ENCODE measurements at places on chromosomes 4 and X.

DNA sequence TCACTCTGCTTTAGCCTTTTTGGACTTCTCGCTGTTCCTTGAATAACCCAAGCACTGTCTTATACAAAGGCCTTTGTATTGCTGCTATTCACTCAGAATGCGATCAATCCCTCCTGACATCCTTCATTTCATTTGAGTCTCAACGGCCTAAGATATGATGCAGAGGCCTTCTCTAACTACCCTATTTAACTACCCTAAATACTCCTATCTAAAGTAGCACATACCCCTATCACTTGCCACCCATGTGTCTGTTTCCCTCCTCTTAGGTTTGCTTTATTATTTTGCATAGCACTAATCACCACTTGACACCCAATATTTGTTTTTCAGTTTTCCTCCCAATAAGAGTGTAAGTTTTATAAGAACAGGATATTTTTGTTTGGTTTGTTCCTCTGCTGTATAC, 42.3 kb upstream of the ACSL4 start:
- no peak for DNase-seq

- DNase-seq: peak; percentile 14
Measured at GRCh38 chr4:118352843-118353533, at the start of gene PRSS12. Gene PRSS12, minus strand, starts transcription at chr4:118353003. Its CDS starts 283 bp downstream, at chr4:118352720.

DNA sequence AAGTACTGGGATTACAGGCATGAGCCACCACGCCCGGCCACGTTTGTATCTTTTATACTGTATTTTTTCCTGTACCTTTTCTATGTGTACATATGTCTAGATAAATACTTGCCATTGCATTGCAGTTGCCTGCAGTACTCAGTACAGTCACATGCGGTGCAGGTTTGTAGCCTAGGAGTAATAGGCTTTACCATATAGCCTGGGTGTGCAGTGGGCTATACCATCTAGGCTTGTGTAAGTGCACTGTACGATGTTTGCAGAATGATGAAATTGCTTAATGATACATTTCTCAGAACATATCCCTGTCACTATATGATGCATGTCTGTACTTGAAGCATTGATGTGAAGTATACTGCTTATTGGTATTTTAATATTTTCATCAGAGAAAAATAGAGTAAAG, 115.4 kb upstream of the PUDP start:
- DNase-seq: no peak

DNA sequence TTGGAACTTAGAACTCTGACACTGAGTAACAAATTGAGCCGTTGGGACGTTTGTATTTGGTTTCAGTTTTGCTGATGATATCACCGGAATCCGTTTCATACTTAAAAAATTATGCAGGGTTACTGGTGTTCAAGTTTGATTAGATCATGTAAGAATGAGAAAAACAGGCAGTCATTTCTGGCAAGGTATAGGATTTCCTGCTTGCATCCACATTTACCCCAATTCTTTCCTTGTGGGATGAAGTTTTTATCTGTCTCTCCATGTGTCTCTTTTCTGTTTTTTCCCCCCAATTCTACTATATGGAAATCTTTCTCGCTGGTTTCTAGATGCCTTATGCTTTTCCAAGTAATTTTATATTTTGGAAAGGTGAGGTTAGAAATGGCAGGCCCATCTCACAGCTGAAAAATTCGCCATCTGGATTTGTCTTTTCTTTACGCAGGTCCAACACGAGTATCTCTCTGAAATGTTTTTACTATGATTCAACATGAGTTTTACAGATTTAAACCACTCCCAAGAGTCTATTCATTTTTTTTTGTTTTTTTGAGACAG, 197.9 kb downstream of the SHOX start:
- DNase-seq: no peak

DNA sequence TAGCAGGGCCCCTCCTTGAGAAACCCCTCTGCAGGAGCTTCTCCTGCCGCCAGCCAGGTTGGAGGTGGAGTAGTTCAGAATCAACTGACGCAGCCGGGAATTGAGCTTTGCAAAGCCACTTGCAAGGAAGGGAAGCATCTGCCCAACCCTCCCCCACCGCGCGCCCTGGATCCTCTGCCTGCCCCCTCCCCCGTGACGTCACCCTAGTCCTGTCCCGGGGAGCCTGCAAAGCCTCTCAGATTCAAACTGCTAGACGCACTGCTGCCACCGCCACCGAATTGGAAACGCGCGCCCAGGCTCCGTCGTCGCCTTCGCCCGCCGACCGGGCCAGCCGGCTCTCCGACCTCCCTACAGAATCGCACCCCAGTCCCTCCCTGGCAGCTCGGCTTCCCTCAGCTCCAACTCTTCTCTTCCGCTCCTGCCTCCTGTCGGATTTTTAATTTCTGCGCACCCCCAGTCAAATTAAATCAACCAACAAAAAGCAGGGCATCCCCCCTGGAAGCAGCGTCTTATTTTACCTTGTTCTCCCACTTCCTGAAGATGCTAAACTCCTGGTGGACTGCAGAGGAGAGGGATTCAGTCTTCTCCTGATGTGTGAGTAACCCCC, 3.8 kb downstream of the SLITRK2 start:
- no peak for DNase-seq

GRCh38 chr4:99857307-99857706, 36.9 kb downstream of the LAMTOR3 start:
- DNase-seq: no peak

- DNase-seq: no peak
Measured at GRCh38 chrX:68671221-68671620, 23.8 kb downstream of the STARD8 start.

- DNase-seq: no peak
Measured at GRCh38 chr4:21768349-21769310, 179.9 kb downstream of the KCNIP4 start.

GRCh38 chrX:34631479-34632220, 25.4 kb downstream of the TMEM47 start:
- DNase-seq: no peak

DNA sequence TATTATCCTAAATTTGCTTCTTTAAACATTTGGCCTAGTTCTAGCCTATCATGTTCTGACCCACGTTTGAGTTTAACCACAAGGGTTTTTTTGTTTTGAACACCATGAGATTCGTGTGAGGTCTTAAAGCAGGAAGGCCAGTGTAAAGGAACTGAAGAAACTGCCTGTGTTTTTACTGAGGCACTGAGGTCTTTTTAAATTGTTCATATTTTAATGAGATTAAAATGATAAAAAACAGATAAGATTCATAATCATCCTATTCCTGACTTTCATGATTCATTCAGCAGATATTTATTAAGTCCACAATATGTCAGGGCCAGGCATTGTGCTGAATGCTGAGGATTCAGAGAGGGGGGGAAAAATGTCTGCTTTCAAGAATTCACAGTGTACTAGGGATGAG, 3.2 kb downstream of the RPS6KA3 start:
- DNase-seq: no peak

DNA sequence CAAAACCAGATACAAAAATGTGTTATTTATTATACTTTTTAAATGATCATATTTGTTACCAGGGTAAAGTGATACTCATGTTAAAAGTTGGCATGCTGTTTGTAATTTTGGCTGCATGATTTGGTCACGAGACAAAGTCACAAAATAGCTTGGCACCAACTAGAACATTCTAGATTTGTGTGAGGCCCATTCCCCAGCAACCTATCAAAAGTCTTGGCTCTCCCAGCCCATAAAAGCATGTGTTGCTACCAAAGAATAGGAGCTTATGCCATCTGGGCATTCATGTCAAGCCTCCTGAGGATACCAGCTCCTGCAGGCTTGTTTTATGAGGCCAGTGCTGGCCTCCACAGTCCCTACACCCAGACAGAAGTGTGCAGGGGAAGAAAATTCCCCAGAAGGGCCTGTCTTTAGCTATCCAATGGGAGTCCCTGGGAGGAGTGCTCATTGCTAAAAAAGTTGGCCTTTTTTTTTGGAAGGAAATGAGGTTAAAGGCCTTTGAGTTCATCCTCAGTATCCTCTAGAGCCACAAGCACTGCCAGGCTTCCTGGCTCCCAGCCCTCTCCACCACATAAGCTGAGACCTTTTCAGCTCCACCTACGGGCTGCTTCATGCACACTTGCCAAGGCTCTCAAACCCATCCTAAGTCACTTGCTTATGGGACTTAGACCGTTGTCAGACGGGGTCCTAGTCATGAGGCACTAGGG, 211.9 kb upstream of the EOLA2 start:
- no peak for DNase-seq

DNA sequence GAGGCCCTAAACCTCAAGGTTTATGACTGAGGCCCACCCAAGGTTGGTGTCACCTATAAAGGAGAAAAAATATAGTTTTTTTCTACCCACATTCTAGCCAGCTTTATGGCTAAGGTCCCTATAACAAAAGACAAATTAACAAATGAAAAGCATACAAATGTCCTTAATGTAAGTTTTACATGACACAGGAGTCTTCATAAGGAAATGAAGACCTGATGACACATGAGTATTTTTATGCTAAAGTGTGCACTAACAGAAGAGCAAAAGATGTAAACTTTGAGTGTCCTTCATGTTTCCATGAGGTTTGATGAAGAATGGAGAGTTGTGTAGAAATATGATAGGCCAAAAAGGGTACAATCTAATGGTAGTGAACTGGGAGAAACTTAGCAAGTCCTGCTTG, 114.7 kb upstream of the INTU start:
- no peak for DNase-seq

DNA sequence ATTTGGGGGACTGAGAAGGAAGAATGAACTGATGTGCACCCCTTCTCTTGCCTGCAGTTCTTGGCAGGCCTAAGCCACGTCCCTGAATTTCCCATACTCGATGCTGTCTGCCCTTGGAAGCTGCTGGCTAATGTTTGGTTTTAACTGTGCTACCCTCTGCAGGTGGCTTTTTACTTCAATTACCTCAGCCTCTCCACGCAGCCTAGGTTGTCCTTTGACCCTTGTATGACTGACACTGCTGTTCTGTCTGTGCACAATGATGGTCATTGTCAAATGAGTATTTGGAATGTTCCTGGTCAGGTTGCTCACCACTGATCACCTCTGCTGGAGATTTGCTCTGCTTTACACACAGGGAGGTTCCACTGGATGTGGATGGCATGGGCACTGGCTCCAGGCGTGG, 137.1 kb downstream of the ZNF518B start:
- no peak for DNase-seq

GRCh38 chr4:177308847-177309521, 690 bp upstream of the NEIL3 start:
- no peak for DNase-seq

DNA sequence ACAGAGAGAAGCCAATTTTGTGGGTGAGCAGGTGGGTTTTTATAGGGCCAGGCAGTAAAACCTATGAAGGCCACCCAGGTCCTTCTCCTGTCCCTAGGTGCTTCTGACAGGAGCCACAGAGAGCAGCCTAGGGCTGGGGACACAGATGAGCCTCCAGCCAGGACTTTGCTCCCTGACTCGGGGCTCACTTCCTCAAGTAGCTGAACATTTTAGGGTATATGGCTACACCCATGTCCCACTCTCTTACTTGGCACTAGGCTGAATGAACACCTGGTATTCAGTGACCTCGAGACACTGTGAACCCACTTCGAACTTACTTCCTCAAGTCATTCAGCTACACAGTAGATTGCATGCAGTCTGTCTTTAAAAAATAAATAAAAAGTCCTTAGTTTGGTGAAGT, 217.3 kb downstream of the MID1IP1 start:
- DNase-seq: no peak

GRCh38 chr4:152310257-152310656, 225.6 kb downstream of the FBXW7 start:
- DNase-seq: no peak

DNA sequence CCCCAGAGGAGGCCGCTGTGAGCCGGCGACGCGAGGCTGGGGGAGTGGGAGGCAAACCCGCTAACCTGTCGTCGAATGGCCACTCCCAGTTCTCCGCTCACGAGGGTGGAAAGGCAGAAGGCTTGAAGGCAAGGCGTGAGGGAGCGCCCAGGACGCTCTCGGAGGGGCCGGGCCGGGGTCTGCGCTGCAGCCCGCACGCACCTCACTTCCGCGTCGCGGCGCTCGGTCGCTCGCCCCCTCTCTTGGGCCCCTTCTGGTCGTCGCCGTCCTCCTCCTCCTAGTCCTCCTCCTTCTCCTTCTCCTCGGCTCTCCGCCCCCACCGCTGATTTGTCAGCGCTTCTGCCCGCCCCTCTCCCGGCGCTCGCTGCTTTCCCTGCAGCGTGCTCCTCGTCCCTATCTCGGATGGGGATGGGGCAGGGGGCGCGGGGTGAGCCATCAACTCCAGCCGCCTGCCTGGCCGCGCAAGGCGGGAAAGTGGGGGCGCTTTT, at the start of gene SNCA:
Gene SNCA, minus strand, starts transcription at position 265 of the 488 bp plus-strand sequence. CDS start 1,494 bp downstream, outside the sequence.
- DNase-seq: no peak

- DNase-seq: no peak
Measured at GRCh38 chr4:122285285-122285684, 93.5 kb upstream of the ADAD1 start.

- DNase-seq: no peak
Measured at GRCh38 chr4:48247142-48247877, 22.3 kb downstream of the TEC start.

GRCh38 chr4:169018406-169018805, 8.4 kb upstream of the CBR4 start:
- no peak for DNase-seq

DNA sequence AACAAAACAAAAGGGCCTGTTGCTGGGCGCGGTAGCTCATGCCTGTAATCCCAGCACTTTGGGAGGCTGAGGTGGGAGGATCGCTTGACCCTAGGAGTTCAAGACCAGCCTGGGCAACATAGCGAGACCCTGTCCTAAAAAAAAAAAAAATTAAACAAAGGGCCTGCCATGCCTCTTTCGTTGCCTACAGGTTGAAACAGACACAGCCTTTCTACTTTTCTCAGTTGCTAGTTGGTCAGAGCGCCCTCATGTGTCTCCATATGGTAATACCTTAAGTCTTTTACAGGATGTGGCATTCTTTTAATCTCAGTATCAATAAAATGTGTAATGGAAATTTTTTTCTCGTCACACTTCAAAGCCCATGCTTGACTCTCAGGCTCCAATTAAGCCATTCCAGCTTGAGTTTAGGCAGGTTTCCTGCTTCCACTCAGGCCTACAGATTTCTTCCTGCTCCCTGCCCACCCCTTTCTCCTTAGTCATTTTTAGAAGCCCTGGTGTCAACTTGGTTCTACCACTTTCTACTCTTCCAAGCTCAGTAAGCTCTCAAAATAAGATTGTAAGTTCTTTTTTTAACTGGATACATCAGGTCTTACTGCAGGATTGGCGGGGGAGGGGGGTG, 4.6 kb upstream of the SOWAHD start:
- DNase-seq: peak; percentile 9

- DNase-seq: no peak
Measured at GRCh38 chr4:42123071-42123644, 29.3 kb downstream of the BEND4 start.

All from activated CD4-positive, alpha-beta T cell treated with anti-CD3 and anti-CD28 coated beads for 1 hour (primary cell).